AML-193 (cell line): ENCODE measurements at places on chromosomes 5 and 9.

DNA sequence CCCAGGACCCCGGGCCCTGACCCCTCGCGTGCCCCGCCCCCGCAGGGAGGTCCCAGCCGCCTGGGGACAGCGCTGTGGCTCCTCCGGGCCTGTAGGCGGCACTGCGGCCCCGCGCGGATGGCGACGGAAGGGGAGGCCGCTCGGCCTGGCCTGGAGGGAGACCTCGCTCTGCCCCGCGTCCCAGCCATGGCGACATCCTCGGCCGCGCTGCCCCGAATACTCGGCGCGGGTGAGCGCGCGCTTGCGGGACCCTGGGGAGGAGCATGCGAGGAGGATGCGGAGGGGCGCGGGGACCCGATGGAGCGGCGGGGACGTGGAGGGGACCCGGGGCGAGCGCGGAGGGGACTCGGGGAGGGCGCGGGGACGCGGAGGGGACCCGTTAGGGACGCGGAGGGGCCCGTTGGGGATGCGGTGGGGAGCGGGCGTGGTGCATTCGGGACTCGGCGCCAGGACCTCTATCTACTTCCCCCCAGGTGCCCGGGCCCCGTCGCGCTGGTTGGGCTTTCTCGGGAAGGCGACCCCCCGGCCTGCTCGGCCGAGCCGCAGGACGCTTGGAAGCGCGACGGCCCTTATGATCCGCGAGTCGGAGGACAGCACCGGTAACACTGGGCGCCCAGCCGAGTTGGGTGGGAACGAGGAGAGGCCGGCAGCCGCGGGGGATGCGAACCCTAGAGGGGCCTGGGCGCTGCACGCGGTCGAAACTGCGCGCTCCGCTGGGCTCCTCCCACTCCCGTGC is at the start of gene MRPS2:
MRPS2 (plus strand) TSS at position 158 of the 736 bp plus-strand sequence; CDS start at position 187, 29 bp downstream.
- peak; percentile 66 for DNase-seq

DNA sequence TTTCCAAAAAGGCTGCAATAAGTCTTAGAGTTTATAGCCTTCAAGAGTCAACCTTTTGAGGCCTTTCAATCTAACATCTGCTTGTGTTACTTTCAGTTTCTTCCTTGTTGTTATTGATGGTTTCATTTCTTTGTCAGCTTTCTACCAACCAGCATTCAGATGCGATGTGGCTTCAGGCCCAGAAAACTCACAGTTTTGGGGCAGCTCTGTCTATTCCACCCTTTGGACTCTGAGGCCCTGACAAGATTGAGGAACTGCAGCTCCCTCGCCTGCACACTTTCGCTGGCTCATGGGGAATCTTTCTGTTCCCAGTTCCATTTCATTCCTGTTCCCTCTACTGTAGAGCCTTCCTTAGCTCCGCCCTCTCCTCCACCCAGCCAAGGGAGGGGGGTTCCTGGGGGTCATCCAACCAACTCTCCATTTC is 13.3 kb upstream of the WHRN start:
- no peak for DNase-seq

GRCh38 chr9:129336130-129336528 is 158.1 kb upstream of the IER5L start:
- no peak for DNase-seq

DNA sequence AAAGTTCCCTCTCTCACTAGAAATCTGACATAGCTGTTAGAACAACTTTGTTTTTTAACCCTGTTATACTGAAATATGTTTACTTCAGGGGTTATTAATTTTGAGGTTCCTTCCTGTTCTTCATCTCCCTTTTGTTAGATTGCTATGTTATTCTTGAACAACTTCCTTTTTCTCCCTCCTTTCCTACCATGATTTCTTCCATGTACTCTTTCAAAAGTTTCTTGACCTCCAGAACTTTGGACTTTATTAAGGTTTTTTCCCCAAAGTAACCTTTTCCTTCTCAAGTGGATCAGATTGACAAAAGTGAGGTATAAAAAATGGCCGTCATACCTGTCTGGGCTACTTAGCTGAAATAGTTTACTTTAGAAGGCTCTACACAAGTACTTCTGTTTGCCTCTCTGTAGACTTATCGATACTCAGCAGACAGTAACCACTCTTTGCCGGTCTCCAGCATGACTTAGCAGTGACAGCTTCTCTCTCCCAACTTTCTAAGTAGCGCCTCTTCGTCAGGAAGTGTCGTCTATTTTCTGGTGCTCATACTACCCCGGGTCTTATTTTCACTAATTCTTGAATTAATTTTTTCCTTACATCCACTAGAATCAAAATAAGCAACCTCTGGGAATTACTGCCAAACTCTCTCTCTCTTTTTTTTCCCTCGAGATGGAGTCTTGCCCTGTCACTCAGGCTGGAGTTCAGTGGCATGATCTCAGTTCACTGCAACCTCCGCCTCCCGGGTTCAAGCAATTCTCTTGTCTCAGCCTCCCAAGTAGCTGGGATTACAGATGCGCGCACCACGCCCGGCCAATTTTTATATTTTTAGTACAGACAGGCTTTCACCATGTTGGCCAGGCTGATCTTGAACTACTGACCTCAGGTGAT is 19.7 kb downstream of the NFIL3 start:
- peak; percentile 10 for DNase-seq

DNA sequence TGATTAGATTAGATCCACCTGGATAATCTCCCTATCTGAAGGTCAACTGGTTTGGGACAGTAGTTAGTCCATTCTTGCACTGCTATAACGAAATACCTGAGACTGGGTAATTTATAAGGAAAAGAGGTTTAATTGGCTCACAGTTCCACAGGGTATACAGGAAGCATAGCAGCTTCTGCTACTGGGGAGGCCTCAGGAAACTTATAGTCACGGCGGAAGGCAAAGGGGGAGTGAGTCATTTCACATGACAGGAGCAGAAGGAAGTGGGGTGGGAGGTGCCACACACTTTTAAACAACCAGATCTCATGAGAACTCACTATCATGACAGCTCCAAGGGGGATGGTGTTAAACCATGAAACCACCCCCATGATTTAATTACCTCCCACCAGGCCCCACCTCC is 9.9 kb downstream of the C9orf40 start:
- DNase-seq: no peak

GRCh38 chr5:93304456-93305250 is 276.4 kb downstream of the NR2F1-AS1 start:
- DNase-seq: no peak
